ENCODE measurements at places on chromosomes 13 and 19. TPM values are rescaled to one million over a fixed set of nuclear protein-coding genes. Genes with fewer than 3 reads are reported as not detected.

RDH8 gene
- total RNA-seq: 0.26 TPM

NOP53 gene
- 227 TPM for total RNA-seq

PODNL1 gene
- 1.4 TPM for total RNA-seq

CYP2F1 gene
- not detected for total RNA-seq

TMEM145 gene
- total RNA-seq: 3.7 TPM
